ENCODE measurements at places on chromosomes 2 and 18.
A peak's percentile ranks its signal among the peaks of the same experiment; 100 is the strongest.

DNA sequence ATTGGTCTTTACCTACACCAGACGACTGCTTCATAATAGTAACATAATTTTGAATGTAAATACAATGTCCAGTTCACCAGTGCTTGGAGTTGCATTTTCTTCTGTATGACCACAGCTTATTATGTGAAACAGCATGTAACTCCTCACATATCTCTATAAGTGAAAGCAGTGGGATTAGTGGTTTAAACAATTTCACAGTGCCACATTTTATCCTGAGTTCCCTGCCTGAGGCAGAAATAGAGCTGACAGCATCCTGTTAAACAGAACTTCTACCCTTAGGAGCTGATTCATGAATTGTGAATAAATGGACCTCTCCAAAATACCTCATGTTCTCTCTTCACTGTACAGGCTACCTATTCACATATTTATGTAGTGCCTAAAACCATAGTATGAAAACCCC is 542.3 kb upstream of the VWC2L start:
- DNase-seq, result no peak

DNA sequence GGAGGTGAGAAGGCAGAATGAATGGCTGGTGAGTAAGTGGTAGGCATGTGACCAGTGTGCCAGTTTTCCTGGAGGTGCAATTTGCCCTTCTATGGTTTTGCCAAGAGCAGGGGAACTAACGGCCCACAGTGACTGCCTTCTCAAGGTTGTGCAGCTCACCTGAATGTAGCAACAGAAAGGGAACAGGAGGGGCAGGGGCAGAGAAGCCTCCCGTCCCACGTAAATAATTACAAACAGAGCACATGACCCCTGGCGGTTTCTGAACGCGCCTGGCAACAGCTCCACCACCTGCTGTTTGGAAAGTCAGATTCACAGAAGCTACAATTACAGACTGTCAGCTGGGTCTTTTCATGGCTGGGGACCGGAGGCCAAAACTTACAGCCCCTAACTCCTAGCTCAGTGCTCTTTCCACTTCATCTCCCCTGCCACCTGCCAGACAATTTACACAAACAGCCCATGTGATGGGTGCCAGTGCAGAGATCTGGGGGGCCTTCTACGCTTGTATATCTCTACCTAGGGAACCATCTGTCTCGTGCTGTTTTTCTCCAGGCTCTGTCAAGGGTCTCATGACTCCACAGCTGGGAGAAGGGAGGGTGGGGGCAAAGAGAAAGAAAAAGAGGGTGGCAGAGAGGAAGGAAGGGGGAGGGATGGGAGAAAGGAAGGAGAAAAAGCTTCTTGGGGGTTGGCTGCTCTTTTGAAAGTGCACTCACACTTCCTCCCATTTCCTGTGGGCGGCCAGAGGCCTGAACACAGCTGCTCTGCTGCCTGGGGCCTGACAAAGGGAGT is 69.6 kb downstream of the POLR1A start:
- peak; percentile 77 for DNase-seq

DNA sequence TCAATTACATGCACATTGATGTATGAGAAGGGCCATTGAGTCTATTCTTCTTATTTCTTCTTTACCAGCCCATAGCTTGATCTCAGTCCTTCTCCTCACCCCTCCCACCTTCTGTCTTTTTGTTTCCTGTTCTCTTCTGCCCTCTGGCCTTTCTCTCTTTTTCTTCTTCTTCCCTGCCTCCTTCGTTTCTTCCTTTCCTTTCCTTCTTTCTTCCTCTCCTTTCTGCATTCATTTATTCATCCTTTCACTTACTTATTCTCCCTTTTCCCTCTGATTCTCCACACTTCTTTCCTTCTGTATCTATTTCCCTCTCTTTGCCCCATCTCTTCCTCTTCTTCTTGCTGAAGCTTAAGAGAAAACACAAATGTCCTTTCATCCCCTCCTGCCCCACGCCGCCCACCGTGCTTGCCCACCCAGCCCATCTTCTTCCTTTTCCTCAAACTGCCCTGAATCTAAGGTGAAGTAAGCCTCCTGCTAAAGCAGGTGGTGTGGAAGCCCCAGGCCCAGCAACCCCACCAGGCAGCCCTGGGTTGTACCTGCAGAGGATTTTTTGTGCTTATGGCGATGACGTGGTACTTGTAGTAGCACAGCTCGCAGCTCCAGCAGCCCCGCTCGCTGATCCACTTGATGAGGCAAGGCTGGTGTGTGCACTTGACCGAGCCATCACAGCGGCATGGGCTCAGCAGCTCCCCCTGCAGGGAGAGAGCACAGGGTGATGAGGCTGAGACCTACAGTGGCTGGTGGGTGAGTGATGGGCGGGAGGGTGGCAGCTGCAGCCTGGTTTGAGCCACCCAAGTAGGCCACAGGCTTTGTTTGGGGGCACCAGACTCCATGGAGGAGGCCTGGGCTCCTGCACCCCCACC is 89.0 kb downstream of the MARCHF4 start:
- DNase-seq, result peak; percentile 15

DNA sequence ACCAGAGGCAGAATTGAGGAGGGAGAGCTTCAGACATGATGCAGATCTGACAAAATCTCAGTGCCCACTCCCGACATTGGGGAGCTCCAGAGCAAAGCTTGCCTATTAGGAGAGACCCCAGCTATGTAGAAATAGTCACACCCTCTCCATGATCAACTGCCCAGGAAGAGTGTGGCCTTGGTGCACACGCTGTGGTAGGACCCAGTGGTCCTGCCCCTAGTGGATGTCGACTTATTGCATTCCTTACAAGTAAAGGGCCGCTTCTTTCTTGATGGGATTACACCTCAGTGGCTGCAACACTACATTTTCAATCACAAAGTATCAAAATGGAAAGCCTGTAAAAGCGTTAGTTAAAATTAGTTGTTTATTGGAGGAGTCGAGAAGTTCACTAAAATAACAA is 64.2 kb downstream of the VRK2 start:
- no peak for DNase-seq

DNA sequence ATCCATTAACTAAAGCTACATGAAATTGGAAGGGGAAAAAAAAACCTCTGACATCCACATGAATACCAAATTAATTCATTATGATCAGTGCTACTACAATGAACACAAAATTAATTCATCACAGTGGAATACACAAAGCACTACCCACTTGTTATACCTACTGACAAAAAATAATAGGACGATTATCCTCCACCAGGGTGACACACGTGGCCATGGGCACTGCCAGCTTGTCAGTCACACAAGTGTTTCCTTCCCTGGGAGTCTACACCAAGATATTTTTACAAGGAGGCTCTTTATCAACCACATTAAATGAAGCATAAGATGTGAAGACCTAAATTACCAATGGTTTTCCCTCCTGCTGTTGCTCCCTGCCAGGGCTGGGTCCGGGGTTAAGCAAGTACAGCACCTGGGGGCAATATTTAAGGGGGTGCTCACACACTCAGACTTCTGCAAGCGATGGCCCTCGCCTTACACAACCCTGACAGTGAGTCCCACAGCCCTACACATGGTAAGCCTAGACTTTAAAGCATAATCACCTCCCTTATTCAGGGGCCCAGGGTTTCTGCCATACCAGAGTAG is 90.1 kb downstream of the TCF4 start:
- no peak for DNase-seq

DNA sequence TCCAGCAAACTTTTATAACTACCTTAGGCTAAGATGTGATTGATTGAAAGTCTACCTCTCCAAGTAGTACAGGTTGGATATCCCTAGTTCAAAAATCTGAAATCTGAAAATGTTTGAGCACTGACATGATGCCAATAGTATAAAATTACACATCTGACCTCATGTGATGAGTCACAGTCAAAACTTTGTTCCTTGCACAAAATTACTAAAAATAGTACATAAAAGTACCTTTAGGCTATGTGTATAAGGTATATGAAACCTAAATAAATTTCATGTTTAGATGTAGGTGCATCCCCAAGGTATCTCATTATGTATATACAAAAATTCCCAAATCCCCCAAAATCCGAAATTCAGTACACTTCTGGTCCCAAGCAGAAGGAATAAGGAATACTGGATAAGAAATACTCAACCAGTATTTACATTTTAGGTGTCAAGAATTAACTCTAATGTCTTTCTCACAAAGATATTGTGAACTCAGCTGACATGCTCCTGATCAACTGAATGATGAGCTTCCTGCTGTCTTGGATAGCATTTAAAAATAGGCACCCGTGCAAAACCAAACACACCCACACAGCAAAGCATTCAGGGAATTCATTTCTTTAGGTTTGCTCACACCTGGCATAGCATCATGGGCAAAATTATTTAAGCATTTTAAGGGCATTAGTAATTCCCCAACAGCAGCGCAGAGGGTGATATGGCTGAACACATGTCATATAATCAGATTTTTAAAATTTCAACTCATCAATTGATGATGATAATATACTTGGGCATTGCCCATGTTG is 497.4 kb upstream of the MEIS1 start:
- no peak for DNase-seq

- DNase-seq, result no peak
Measured at GRCh38 chr2:15947431-15947830, 7.1 kb downstream of the MYCN start.

DNA sequence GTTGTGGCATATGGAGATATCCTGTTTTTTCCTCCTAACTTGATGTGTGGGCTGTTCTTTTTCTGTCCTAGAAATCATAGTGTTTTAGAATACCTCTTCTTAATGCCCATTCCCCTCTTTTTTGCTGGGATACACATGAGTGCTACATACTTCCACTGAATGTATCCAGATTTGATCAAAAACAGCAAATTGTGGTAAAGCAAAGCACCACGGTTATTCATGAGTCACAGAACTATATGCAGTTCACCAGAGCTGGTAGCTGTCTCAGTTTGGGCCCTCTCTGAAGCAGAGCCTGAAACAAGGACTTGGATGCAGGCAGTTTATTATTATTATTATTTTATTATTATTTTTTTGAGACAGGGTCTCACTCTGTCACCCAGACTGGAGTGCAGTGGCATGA is 69.9 kb upstream of the CTLA4 start:
- DNase-seq, result no peak

GRCh38 chr2:20015482-20016083 is 3.1 kb upstream of the MATN3 start:
- no peak for DNase-seq

DNA sequence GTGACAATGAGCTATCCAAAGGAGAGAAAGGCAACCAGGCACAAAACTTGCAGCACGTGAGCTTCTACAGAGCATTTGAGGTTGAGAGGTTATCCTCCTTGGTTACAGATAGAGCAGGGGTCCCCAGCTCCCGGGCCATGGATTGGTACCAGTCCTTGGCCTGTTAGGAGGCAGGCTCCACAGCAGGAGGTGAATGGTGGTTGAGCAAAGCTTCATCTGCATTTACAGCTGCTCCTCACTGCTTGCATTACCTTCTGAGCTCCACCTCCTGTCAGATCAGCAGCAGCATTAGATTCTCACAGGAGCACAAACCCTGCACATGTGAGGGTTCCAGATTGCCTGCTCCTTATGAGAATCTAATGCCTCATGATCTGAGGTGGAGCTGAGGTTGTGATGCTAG is 57.8 kb upstream of the ST8SIA3 start:
- DNase-seq, result no peak

DNA sequence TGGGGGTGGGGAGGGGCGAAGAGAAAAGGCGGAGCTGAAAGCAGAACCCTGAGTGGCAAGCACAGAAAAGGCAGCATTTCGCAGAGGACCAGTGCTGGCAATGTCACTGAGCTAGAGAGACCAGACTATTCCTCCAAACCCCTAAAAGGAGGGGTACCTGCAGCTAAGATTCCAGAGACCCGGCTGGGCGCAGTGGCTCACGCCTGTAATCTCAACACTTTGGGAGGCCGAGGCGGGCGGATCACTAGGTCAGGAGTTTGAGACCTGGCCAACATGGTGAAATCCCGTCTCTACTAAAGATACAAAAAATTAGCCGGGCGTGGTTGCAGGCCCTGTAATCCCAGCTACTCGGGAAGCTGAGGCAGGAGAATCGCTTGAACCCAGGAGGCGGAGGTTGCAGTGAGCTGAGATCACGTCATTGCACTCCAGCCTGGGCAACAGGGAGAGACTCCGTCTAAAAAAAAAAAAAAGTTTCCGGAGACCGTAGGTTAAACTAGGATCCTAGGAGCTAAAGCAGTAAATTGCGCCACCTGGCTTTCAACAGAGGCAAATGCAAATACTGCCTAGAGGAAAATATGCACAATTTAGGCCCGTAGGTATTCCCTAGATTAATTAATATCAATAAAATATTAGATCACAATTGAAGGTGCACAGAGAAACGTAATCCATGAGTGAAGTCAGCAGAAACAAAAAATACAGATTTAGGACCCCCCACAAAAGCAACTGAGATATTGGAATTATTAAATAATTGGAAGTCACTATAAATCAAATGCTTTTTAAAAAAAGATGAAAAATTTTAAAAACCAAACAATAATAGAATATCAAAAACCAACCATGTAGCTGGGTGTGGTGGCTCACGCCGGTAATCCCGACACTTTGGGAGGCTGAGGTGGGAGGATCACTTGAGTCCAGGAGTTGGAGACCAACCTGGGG is 4.9 kb downstream of the UCN start:
- no peak for DNase-seq

GRCh38 chr2:69196327-69197117 is 183.5 kb downstream of the ANTXR1 start:
- DNase-seq, result no peak
